NCI-H82 (cell line): ENCODE measurements at places on chromosomes 11 and 22.

GRCh38 chr11:25910086-25910485 is 421.8 kb upstream of the ANO3 start:
- no peak for DNase-seq

- DNase-seq: peak; percentile 24
Measured at GRCh38 chr11:65606876-65607613, 7.0 kb downstream of the MAP3K11 start.

- DNase-seq: no peak
Measured at GRCh38 chr22:46604306-46604690, 15.9 kb upstream of the GRAMD4 start.

DNA sequence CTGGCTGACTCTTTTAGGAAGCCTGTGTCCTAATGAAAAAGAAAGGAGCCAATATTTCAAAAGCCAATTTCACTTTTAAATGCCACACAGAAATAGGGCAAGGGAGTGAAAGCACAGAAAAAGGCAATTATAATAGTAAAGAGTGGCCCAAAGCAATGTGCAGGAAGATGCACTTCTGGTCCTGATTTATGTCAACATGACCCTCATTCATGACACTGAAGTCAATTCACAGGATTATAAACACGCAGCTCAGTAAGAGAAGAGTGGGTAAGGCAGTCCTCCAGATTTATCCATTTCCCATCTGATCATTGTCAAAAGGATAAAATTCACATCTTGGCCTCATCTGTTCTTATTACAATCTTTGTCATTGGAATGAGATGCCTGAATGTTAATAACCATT is 1049.7 kb upstream of the RAG2 start:
- DNase-seq: no peak

- DNase-seq: no peak
Measured at GRCh38 chr11:17541330-17541885, 2.8 kb downstream of the USH1C start.

GRCh38 chr11:43830928-43831440 is 49.6 kb upstream of the ALKBH3 start:
- no peak for DNase-seq
